Caco-2 (cell line): ENCODE measurements at places on chromosomes 7 and 10. TPM values are rescaled to one million over a fixed set of nuclear protein-coding genes. Genes with fewer than 3 reads are reported as not detected.

GRCh38 chr7:22549667-22550513 lies 49.9 kb upstream of the STEAP1B start:
- DNase-seq: no peak

Gene CHST15
- 26.1 and 26.7 TPM in 2 replicates for total RNA-seq

- no peak for DNase-seq
These were observed 69.5 kb downstream of the MYL10 start for GRCh38 chr7:101559586-101559985.

- DNase-seq: no peak
These were observed 30.1 kb upstream of the ZEB1 start for GRCh38 chr10:31288962-31289361.

- DNase-seq: no peak
These were observed 341.7 kb upstream of the SMIM30 start for GRCh38 chr7:113460067-113460466.

Gene CLIP2
- total RNA-seq: 19.5 and 23.5 TPM in 2 replicates

DNA sequence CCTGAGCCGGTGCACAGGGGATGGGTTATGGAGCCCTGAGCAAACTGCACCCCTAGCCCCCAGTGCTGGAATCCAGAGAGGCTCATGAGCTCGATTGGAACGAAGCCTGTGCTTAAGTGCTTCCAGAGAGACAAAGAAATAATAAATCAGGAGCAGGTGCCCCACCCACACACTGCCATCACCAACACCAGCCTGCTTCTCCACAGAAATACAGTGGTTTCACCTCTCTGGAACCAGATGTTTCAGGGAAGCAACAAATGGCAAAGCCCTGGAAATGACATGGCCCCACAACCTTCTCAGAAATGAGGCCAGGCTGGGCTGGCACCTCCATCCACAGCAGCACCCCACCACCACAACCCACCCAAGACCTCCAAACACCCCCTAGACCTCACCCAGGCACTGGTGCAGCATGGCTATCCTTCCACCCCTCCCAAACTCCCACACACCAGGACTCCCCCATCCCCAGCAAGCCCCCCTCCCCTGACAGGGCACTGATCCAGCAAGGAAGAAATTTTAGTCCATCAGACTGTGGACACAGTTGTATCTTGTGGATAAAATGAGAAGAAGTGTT lies 4.1 kb upstream of the SLC18A3 start:
- DNase-seq: no peak

DNA sequence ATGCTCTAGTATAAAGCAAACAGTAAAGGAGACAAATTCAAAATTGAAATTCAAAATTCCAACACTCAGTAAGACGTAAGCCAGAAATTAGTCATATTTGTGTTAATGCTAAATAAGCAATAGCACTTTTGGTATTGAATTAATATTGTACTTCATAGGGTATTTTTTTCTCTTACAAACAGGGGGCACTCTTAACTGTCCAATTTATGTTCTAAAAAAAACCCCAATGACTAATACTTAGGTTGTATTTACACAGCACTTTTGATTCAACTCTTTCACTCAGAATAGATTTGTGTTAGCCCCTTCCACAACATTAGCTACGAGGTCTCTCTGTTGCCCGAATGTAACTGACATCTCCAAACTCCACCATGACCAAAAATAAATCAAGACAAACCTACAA lies 284.9 kb upstream of the COBL start:
- no peak for DNase-seq

DNA sequence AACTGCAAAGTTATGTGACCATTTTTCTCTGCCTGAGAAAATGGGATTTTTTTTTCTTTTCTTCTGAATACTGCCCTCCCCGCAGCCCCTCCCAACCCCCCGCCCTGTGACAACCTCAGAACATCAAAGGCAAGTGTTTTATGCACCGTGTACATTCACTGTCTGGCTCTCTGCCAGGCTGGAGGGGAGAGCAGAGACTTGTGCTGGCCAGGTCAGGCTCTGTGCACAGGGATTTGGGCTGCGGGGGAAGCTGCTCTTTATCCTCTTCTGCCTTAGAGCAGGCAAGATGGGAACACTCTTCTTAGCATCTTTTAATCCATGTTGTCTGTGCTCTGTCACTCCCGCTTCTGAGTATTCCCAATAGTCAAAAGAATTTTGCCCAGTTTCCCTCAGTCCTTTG lies 195.1 kb downstream of the CCSER2 start:
- no peak for DNase-seq

DNA sequence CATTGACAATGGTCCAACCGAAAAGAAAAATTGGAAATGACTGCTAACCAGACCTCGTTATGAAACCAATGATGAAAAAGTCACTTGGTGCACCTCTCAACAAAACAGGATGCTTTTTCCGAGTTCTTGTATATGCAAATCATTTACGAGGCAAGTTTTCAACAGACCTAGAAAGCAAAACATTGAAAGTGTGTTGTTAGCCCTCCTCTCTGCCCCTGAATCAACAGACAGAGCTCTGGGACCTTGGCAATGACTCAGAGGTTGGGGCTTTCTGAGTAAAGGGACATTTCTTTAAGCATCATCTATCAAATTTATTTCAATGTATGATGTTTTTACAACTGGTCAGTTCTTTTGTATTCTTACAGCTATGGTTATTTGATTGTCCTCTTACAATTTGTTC lies 16.3 kb upstream of the DKK1 start:
- no peak for DNase-seq

DNA sequence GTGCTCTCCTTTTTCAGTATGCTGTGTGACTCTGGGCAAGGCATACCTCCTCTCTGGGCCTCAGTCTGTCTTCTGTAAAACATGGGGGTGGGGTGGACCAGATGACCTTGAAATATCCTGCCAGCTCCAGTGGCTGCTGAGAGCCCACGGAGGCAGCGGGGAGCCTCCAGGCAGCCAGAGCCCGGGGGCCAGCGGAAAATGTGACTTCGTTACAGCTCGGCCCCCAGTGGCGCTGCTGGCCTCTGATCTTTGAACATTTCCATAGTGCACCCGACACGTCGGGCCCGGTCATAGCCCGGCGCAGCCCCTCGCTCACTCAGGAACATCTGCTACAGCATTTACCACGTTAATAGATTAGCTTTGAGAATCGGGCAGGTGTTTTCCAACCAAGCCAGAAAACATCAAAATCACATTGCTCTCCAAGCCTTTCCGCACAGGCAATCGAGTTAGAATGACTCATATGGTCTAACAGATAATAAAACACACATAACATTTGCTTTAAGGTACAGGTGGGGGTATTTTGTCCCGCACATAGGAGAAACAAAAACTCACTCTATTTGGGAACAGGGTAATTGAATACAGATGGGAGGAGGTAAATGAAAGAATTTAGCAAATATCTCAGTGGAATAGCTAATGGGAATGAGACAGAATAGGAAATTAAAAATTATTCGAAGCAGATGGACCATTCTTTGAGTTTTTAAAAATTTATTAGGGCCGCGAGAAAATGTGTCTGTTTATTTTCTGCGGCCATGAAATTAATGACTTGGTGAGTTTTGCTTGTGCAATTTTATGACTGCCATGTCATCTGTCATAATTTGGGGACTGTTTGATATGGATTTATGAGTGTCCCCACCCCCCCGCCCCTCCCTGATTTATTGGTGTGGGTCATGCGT lies 26.3 kb upstream of the COMTD1 start:
- peak; percentile 19 for DNase-seq
